ENCODE measurements at places on chromosomes 4 and X.

- DNase-seq, result no peak
These were observed 4.6 kb upstream of the HAUS3 start for GRCh38 chr4:2246384-2247127.

GRCh38 chr4:186624951-186625350 is 69.6 kb upstream of the MTNR1A start:
- DNase-seq, result no peak

DNA sequence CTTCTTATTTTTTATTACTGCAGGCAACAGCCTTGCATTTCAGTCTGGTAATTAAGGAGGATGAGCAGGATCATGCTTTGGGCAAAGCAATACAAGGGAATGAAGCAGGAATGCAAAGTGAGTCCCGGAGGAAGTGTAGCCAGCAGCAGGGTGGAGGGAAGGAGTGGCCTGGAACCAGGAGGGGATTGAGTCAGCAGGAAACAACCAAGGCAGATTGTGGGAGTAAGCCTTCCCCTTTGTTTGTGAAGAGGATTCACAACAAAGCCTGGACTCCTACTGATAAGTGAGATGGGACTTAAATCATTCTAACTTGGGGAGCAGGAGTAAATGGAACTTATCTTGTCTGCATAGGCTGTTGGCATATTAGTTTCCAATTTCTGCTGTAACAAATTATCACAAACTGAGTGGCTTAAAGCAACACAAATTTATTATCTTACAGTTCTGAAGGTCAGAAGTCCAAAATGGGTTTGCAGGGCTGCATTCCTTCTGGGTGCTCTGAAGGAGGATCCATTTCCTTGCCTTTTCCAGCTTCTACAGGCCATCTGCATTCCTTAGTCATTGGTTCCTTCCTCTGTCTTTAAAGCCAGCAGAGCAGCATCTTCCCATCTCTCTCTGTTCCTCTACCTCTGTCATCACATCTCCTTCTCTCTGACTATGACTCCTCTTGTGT is 93.2 kb upstream of the AP1S2 start:
- DNase-seq, result no peak

DNA sequence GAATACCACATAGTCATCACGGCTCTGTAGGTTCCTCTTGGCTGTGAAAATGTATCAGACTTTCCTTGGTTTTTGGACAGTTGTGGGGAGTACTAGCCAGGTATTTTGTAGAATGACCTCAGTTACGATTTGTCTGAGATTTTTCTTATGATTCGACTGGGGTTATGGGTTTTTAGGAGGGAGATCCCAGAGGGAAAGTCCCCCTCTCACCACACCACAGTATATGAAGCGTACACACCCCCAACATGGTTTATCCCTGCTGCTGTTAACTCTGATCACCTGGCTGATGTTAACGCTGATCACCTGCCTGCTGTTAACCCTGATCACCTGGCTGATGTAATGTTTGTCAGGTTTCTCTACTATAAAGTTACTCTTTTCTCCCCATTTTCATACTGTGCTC is 72.6 kb downstream of the ANAPC4 start:
- no peak for DNase-seq
